Midbrain (tissue), 1 donor: ENCODE measurements at places on chromosomes 4 and X.

DNA sequence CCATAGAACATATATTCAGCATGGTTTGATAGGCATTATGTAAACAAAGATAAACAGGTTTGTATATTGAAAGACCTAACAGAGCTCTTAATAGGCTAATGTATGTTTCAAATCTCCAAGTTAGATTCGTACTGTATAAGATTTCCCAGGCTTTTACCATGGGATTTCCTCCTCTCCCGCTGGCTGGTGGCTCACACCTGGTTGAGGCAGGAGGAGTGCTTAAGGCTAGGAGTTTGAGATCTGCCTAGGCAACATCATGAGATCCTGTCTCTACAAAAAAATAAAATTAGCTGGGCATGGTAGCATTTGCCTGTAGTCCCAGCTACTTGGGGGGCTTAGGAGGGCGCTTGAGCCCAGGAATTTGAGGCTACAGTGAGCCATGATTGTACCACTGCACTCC lies 5.4 kb downstream of the CPE start:
- no peak for DNase-seq

DNA sequence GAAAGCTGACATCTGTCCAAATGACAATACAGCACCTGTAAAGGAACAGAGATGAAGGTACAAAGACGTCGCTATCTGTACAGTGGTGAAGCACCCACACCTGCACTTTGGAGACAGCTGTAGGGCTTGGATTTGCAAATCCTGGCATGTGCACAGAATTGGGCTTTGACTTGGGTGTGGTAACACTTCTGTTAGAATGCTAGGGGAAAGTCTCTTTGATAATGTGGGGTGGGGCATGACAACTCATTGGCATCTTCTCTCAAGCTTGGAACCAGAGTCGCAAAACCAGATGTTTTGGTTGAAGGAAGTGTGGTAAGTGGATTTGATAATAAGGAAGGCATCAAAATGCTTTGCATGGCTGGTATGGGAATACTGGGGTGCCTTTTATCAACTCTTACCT lies 55.5 kb downstream of the VCX3B start:
- DNase-seq, result no peak

GRCh38 chrX:138001226-138001625 lies 435.3 kb downstream of the ZIC3 start:
- DNase-seq, result no peak

DNA sequence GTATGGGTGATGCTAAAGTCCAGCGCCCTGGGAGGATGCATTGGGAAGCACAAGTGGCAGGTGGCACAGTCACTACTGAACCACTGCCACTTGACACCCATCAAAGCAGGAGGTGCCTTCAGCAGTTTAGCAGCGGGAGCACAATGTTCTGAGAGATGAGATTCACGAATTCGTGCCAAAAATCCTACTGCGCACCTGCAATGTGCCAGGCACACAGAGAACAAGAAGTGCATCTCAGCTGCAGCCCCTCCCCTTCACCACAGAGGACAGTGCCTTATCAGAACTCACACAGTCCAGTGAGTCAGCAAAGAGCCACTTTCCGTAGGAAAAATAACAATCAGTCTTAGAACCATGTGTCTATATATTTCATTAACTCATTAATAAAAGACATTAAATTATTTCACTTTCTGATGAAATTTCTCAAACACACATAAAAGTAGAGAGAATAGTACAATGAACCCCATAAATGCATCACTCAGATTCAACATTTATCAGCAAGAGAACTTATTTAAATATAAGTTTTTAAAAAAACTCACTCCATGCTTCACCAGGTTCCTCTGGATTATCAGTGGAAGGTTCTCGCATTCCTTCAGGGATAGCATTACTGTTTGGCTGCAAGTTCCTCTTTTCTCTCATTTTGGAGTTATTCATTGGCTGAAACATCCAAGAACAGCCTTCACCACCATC lies 47.0 kb downstream of the BEND2 start:
- no peak for DNase-seq

GRCh38 chrX:20530406-20530921 lies 263.8 kb upstream of the RPS6KA3 start:
- DNase-seq, result peak; percentile 78

- DNase-seq, result no peak
Observed at GRCh38 chr4:46874811-46875210, 34.2 kb downstream of the COX7B2 start.

- DNase-seq, result peak; percentile 81
Observed at GRCh38 chr4:123616951-123617461, 220.4 kb downstream of the SPRY1 start.

- no peak for DNase-seq
Observed at GRCh38 chrX:118049713-118050112, 66.9 kb downstream of the KLHL13 start.

- no peak for DNase-seq
Observed at GRCh38 chrX:19347916-19348315, 4.2 kb downstream of the PDHA1 start.
